Myometrial cell (primary cell): ENCODE measurements at places on chromosomes 6 and 20. TPM values are rescaled to one million over a fixed set of nuclear protein-coding genes. Genes with fewer than 3 reads are reported as not detected.

The UCKL1 gene
- 23.4 and 27.1 TPM in 2 replicates for total RNA-seq

The RWDD2A gene
- 2.3 and 2.9 TPM in 2 replicates for total RNA-seq

The CLPSL1 gene
- total RNA-seq = not detected in 2 replicates

The PTCRA gene
- not detected in 2 replicates for total RNA-seq

The MEI4 gene
- total RNA-seq = not detected in 2 replicates

The FBXO9 gene
- total RNA-seq = 35.4 and 41.5 TPM in 2 replicates

The ULBP1 gene
- total RNA-seq = 4.3 and 4.8 TPM in 2 replicates

The OR2B6 gene
- not detected in 2 replicates for total RNA-seq

The BEND6 gene
- 4.3 and 10.3 TPM in 2 replicates for total RNA-seq

The DXO gene
- 12.7 and 16.1 TPM in 2 replicates for total RNA-seq

The PXT1 gene
- total RNA-seq = not detected in 2 replicates

The CFAP61 gene
- not detected in 2 replicates for total RNA-seq

The SLC52A3 gene
- total RNA-seq = not detected in 2 replicates

The DPPA5 gene
- total RNA-seq = not detected in 2 replicates
